ENCODE measurements at places on chromosomes 12 and 14.

DNA sequence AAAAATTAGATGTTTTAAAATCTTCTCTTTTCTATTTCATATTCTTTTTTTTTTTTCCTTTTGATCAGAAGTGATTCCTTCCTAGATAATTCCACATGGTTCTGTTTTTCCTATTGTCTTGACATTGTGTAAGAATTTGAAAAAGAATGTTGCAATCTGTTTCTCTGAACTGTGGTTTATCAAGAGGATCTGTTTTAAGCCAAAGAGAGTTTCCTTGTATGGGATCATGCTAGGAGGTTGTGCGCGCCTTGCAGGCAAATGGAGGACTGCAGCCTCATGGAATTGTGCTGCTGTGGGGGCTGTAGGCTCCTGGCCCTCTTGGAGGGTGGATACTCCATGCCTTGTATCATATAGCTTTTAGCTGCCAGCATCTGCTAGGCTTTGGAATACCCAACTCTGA is 43.3 kb upstream of the MBIP start:
- DNase-seq: no peak

DNA sequence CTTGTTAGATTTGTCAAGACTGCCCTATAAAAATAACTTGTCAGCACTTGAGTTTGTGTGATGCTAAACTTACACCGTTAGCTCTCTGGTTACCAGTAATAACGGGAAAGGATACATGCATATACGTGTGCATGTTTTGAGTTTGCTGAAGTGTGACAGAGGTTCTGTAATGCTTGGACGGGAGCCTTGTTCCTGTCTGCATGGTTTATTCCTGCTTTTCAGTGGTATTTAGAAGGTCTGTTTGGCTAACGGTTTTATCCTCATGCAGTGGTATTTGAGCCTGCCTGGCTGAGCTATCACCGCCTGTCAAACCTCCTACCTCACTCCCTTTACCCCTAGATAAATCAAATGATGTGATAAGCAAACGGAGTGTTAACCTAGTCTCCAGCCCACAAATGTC is 305.6 kb downstream of the GALC start:
- no peak for DNase-seq

- no peak for DNase-seq
Observed at GRCh38 chr14:68426661-68427549, 366.0 kb downstream of the ZFP36L1 start.

- DNase-seq: no peak
Observed at GRCh38 chr12:113083863-113084435, 27.4 kb downstream of the DTX1 start.

DNA sequence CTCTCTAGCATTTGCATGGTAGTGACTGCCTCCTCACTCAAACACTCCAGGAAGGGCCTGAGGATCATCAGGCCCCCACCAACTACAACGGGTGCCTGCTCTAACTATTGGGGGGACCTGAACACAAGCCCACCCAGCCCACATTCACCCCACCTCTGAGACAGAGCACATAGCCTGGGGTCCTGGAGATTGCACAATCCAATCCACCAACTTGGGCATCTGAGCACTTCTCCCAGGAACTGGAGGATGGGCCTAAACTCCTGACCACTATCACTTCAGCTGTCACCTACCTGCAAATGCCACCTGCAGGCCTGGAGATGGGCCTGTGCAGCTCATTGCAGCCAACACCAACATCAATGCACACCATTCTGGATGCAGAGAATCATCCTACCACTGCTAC is 66.6 kb downstream of the TMTC3 start:
- no peak for DNase-seq

DNA sequence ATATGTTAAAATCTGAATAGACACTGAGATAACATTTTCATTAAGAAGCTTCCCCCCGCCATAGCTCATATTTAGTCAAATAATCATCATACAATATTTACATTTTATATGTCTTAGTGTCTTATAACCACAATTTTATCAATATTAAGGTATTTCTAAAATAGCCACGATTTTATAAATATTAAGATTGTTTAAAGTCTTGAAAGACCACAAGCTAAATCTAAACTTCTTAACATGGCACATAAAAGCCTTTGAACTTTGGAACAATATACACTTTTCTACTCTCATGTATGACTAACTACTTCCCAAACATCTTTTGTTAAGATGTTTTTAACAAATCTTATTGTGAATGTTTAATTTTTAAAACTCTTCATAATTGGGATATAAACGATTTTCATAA is 6.5 kb downstream of the USP44 start:
- no peak for DNase-seq

DNA sequence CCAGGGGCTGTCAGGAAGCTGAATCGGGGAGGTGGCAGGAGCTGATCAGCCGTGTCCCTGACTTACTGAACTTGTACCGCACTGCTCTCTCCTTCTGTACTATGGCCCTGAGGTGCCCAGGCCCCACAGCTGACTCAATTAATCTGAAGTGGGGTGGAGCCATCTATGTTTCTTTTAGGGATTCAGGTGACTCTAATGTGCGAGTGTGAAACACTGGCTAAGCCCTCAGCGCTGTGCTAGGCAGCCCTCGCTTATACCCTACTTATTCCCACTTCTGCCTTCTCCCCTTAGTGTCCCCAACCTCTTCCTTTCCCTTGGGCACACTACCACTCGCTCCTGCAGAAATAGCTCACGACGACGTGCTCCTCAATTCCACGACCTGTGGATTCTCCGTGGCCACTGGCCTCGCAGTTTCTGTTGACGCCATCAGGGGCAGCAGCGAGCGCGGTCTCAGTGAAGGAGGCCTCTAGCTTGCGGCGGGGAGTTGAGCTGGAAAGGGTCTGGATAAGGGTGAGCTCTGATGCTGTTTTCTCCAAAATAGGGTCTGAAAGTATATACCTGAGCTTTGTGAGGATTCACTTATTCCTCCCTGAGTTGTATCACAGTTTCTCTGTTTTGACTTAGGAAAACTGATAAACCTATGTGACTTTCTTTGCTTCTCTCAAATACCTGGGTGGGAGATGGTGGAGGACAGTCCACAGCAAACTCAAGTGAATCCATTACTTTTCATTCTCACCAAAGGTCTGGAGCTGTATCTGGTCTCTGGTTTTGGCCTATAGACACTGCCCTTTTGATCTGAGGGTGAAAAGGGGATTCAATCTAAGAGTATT is 167.6 kb downstream of the SLC41A2 start:
- no peak for DNase-seq

DNA sequence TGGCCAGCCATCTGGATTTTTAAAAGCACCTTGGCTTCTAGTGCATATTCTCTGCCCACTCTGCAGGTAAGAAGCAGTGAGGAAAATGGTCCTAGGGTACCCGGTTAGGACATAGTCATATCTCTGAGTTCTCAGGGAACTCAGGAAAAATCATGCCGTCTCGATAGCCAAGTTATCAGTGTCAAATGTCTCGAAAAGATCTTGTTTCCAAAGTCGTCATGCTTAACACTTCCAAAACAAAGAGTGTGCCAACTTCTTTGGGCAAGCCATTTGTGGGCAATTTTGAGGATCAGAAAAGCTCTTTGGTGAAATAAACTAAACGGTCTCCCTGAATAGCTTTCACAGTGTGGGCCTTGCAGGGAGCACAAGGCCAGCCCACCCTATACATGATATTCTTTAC is 39.2 kb downstream of the RASSF3 start:
- no peak for DNase-seq

DNA sequence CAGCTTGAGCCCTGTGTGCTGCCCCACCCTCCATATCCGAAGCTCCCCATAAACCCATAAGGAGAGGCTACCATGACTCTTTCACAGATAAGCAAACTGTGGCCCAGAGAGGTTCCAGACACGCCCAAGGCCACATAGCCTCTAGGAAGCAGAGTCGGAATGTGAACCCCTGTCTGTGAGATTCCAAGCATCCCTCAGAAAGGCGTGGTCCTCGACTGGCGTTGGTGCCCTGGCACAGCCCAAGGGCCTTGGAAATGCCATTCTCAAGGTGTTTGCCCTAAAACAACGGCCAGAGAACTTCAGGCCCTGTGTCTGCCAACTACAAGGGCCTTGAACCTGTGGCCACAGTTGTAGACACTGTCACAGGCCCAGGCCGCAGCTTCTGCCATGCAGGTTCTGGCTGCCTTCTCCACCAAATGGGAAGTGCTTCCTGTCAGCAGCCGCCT is 8.5 kb upstream of the DIO3 start:
- no peak for DNase-seq

GRCh38 chr12:130401703-130402102 is 64.0 kb downstream of the PIWIL1 start:
- DNase-seq: no peak

GRCh38 chr12:16155938-16156337 is 121.5 kb downstream of the SLC15A5 start:
- DNase-seq: no peak

GRCh38 chr12:3453990-3454680 is 36.9 kb upstream of the PRMT8 start:
- no peak for DNase-seq

DNA sequence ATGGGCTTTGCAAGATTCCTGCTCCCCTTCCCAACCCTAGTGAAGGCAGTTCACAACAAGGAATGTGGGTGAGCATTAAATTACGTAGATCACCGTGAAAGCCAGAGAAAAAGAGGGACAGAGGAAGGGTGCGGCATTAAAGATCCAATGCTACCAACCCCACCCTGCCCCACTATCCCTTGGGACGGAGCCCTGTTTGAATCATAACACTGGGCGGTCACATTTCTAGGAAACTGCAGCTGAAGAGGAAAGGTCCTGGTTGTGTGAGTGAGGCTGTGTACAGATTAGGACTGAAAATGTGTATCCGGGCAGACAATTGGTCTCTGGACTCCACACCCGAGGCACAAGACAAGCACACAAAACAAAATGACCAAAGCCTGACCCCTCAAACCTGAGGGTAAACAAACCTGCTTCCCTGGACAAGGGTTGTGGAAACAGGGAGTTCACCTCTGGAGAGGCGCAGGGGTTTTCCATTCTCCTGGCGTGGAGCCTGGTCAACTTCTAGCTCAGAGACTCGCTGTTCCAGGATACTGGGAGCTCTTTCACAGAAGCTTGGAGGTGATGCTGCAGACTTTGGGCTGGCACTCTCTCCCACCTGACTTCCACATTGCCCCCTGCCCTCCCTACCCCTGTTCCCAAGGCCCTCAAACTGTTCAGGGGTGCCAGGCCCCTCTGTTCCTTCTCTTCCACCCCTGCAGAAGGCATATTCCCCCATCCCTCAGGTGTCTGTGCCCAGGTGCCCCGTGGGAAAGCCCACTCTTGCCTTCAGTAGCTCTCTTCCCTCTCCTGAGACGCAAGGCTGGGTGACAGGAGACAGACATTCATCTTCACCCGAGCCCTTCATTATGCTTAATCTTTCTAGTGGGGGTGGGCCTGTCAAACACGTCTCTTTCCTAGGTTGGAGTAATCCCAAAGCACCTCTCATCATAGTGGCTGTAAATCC is 16.5 kb downstream of the NINJ2 start:
- DNase-seq: no peak

DNA sequence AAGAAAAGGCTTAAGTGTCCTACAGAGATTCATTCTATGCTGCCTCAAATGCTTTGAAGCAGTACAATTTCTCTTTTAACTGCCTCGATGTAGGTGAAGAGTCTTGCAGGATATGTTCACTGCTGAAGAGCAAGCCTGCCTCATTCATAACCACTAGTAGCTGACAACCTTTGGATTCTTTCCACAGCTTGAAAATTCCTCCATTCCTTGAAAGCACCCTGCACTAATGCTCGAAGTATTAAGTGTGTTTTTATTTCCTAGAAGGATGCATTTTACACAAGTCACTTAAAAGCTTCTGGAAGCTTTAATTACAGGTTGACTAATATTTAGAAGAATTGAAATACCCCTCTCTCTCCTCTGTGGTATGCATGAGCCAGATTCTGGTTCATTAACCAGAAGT is 429.4 kb downstream of the DIO2 start:
- DNase-seq: no peak

DNA sequence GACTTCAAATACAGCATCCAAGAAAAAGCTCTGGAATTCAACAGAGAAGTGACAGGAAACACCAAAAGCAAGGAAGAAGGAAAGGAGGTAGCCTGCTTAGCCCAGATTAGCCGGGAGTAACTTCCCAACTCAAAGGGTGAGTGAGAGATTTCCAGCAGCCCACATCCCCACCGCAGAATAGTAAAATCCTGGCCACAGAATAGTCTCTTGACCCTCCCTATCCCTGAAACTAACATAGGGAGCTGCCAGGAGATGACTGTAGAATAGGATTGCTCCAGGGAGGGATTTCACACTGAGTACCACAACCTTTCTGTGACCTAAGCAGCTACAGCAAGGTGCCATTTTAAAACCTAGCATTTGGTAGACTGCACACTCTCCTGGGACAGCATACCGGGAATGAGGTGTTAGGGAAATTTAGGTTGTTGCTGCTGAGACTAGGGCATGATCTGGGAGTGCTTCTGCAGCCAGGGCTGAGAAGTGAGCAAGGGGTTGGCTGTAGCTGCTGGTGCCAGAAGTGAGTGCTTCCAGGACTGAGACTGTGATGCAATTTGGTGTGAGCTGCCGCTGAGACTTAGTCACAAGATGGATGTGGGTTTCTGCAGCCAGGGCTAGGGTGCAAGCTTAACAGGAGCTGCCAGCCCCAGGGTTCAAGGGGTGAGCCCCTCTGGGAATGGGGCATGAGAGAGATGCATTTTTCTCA is 66.0 kb downstream of the TMTC3 start:
- no peak for DNase-seq

GRCh38 chr14:24264298-24264697 is 1.3 kb upstream of the TGM1 start:
- DNase-seq: no peak

GRCh38 chr12:126247936-126248335 is 1182.7 kb downstream of the AACS start:
- no peak for DNase-seq

DNA sequence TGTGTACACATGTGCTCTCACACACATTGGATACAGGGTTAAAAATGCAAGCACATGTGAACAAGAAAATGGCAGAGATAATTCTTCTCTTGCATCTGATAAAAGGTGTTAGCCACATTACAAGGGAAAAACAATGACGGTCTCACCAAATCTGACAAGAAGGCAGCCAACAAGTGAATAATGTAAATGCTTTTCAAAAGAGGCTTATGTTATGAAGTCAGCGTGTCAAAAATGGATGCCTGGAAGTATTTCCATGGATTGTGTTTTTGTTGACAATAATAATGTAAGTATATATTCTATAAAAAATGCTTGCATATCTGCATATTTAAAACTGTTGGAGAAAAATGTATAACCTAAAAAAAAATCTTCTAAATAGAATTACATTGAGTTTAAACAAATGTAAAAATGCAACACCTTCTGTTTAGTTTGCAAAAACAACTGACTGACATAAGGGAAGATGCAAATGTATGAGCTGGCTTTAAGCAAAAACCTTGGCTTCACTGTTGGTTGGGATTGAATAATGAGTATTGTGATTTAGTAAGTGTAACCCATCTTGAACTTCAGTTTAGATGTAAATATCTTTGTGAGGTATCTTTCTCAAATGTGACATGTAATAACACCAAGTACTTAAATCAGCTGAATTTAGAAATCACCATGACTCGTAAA is 424.9 kb downstream of the PDZRN4 start:
- DNase-seq: no peak

Measured in stimulated activated CD4-positive, alpha-beta T cell treated with anti-CD3 and anti-CD28 coated beads, Interleukin-15, amount 100 ng/mL, for 1 hour (primary cell).